Endodermal cell (in vitro differentiated cells): ENCODE measurements at places on chromosomes 5 and 9. TPM values are rescaled to one million over a fixed set of nuclear protein-coding genes. Genes with fewer than 3 reads are reported as not detected.

GRCh38 chr5:101997235-101997634, 298.8 kb downstream of the SLCO4C1 start:
- no peaks in the 10 kb centered on the region for H3K4me1 ChIP-seq
- peaks cover 26% of the 10 kb centered on the region for H3K27me3 ChIP-seq
- H3K27ac ChIP-seq: no peak overlapping the region

DNA sequence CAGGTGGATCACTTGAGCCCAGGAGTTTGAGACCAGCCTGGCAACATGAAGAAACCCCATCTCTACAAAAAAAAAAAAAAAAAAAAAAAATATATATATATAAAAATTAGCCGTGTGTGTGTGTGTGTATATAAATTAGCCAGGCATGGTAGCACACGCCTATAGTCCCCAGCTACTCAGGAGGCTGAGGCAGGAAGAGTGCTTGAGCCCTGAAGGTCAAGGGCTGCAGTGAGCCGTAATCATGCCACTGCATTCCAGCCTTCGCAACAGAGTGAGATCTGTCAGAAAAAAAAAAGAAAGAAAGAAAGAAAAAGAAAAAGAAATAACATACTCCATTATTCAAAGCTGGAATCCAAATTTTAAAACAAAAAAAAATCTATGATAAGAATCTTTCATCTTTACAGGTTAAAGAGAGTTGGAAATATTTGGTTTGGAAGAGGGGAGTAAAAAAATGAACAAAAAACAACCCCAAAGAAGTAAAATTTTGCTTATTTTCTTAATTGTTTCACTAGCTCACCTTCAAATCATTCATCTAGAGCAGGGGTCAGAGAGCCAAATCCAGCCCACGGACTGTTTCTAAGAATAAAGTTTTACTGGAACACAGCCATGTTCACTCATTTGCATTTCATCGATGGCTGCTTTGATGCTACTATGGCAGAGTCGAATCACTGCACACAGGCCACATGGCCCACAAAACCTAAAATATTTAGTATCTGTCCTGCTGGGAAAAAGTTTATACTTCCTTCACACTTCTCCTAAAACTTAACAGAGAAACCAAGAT, 109.9 kb downstream of the DROSHA start:
- peaks cover 22% of the 10 kb centered on the region for H3K4me1 ChIP-seq
- H3K27me3 ChIP-seq: no peaks in the 10 kb centered on the region
- no peak overlapping the region for H3K4me3 ChIP-seq
- DNase-seq: no peak
- H3K27ac ChIP-seq: no peak overlapping the region

DNA sequence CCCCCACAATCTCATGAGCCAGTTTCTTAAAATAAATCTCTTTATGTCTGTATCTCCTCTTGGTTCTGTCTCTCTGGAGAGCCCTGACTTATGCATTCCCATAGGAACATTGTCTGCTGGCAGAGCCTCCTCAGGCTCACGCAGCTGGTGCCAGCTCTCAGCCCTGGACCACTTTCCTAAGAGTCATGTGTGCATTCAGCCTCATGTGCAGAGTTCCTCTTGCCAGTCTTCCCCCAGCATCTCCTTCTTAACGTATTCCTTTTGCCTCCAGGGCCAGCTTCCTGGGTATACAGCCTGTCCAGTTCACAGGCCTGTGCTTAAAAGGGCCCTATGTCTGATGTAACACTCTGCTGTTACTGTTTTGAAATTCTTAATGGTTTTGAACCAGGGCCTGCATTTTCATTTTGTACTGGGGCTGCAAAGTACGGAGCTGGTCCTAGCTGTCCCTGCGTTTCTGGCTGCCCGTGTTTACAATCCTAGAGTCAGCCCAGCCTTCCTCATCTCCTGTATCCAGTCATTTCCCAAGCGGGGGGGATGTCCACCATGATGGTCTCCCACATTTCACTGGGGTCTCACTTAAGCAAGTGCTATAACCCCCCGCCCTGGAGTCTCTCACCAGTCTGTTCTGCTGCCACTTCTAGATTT, 18.1 kb downstream of the ANKRD33B start:
- H3K27me3 ChIP-seq: no peaks in the 10 kb centered on the region
- no peak for DNase-seq
- no peak overlapping the region for H3K4me3 ChIP-seq
- no peaks in the 10 kb centered on the region for H3K4me1 ChIP-seq
- H3K36me3 ChIP-seq: no peaks in the 10 kb centered on the region
- no peak overlapping the region for H3K27ac ChIP-seq

DNA sequence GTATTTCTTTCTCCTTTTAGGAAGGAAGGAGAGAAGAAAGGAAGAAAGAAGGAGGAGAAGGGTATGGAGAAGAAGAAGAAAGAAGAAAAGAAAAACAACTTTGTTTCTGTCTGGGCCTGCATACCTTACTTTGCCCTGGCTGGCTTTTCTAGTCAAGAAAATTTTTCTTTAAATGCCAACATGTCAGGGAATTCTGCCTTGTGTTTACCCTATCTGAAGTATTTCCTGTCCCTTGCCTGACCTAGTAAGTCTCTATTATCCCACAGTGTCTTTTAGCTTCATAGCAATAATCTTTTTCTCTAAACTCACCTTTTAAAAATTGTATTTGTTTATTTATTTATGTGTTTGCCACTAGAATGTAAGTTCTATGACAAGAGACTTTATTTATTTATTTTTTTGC, 1864.1 kb downstream of the EFNA5 start:
- no peaks in the 10 kb centered on the region for H3K36me3 ChIP-seq
- no peak overlapping the region for H3K27ac ChIP-seq
- no peaks in the 10 kb centered on the region for H3K27me3 ChIP-seq
- no peaks in the 10 kb centered on the region for H3K4me1 ChIP-seq
- no peak overlapping the region for H3K4me3 ChIP-seq
- DNase-seq: no peak

GRCh38 chr5:170538696-170539586, 35.1 kb downstream of the KCNIP1 start:
- no peak overlapping the region for H3K4me3 ChIP-seq
- no peak overlapping the region for H3K27ac ChIP-seq
- H3K4me1 ChIP-seq: peaks cover 7% of the 10 kb centered on the region

- no peaks in the 10 kb centered on the region for H3K4me1 ChIP-seq
- H3K36me3 ChIP-seq: no peaks in the 10 kb centered on the region
- no peaks in the 10 kb centered on the region for H3K27me3 ChIP-seq
- H3K4me3 ChIP-seq: no peak overlapping the region
- H3K27ac ChIP-seq: no peak overlapping the region
Observed at GRCh38 chr9:79807971-79808370, 236.2 kb downstream of the TLE4 start.

- no peaks in the 10 kb centered on the region for H3K36me3 ChIP-seq
- H3K27ac ChIP-seq: no peak overlapping the region
- no peak for DNase-seq
- no peak overlapping the region for H3K4me3 ChIP-seq
Observed at GRCh38 chr9:16247188-16247875, 623.1 kb downstream of the BNC2 start.

C8G gene
- 1.5 and 1.6 TPM in 2 replicates for total RNA-seq

KCNIP1 gene
- not detected in 3 replicates for total RNA-seq
